T-helper 2 cell treated with Interferon-gamma antibody and Interleukin-4, amounts not matched to agents 5 μg/mL and 100 μg/mL, for 36 hours (primary cell): ENCODE measurements at places on chromosomes 4 and X.

GRCh38 chr4:122540838-122541237 is 80.0 kb downstream of the IL21 start:
- DNase-seq = no peak

- no peak for DNase-seq
These were observed 81.4 kb downstream of the SH3RF1 start for GRCh38 chr4:169189372-169189771.

DNA sequence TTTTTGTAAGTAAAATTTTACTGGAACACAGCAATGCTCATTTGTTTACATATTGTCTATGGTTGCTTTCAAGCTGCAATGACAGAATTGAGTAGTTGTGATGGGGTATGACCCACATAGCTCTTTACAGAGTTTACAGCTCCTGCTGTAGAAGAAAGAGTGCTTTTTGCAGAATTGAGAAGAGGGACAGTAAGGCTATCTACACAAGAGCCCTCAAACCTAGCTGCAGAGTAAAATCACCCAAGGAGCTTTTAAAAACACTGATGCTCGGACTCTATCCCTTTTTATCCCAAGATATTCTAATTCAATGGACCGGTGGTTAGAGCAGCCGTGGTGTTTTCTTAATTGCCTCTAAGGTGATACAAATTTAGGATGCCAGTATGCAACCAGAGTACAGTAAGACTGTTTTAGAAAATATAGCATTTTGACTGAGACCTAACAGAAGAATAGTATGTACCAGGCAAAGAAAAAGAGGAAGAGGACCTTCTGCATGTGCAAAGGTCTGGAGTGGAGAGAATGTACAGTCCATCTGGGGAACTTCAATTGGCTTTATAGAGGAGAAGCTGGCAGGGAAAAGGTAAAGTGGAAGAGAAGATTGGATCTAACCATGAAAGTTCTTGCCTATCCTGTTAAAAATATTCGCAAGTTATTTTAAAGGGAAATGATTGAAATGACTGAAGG is 663.6 kb upstream of the CPEB2 start:
- DNase-seq = no peak

- DNase-seq = no peak
These were observed 1.8 kb downstream of the SLC30A9 start for GRCh38 chr4:41991916-41992767.

- no peak for DNase-seq
These were observed 127.0 kb downstream of the ZNF330 start for GRCh38 chr4:141347684-141348083.

- no peak for DNase-seq
These were observed 207.9 kb downstream of the HS6ST2 start for GRCh38 chrX:132750331-132751062.

DNA sequence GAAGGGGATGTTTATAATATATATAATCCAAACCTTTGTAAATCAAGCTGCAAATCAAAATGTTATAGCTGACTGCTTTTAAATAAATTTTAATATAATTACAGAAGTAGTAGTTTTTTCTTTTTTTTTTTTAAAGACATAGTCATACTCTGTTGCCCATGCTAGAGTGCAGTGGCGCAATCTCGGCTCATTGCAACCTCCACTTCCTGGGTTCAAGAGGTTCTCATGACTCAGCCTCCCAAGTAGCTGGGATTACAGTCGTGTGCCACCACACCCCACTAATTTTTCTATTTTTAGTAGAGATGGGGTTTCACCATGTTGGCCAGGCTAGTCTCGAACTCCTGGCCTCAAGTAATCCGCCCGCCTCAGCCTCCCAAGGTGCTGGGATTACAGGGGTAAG is 178.7 kb downstream of the FBXW7 start:
- DNase-seq = no peak

GRCh38 chrX:154457491-154458115 is 478 bp upstream of the PLXNA3 start:
- DNase-seq = peak; percentile 33
